NCI-H1105 (cell line): ENCODE measurements at places on chromosomes 16 and 17.

DNA sequence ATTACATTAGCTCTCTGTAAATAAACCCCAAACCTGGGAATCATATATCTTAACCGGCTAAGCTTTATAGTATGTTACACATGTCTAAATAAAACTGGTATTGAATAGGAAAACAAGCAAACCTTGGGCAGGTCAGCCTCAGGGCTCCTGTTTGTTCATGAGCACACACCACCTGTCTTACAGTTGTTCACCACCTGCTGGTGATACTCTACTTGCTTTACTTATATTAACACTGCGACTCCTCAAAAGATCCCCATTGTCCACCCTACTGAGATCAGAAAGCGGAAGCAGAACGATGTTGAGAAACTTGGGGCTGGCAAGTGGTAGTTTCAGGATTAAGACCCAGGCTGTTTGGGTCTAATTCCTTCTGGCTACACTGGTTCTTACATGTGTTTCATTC lies 16.4 kb downstream of the CDH13 start:
- DNase-seq, result no peak

GRCh38 chr16:31704138-31704537 lies 169.5 kb upstream of the ZNF267 start:
- no peak for DNase-seq

DNA sequence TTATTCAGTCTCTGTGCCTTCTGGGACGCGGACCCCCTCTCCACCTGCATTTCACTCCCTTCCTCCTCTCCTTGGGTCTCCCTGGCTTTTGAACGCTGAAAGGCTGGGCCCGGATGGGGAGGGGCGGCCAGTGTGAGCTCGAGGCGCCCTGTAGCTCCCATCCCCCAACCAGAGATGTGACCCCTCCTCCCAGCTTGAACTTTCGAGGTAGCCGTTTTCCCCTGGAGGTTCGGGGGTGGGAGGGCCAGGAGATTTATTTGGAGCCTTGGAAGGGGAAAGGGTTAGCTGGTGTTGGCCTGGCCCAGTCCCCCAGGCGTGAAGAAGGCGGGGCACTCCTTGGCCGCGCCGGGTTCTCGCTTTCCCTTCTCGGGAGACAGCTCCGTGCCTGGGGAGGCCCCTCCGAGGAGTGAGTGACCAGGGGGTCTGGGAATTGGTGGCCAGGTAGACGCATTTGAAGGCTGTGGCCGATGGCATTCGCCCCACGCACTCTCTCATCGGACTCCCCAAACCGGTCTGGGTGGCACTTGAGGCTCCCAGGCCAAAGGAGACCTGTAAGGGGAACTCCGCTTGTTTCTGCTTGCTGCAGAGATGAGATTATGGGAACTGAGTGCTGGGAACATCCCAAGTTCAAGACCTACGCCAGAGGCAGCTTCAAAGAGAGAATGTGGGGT lies 942 bp downstream of the LDAF1 start:
- no peak for DNase-seq

GRCh38 chr16:8776129-8776584 lies 21.3 kb downstream of the TMEM186 start:
- no peak for DNase-seq
